Osteoblast (primary cell): ENCODE measurements at places on chromosomes 13 and 19. TPM values are rescaled to one million over a fixed set of nuclear protein-coding genes. Genes with fewer than 3 reads are reported as not detected.

- no peaks in the 10 kb centered on the region for H3K36me3 ChIP-seq
- no peak overlapping the region for H3K27ac ChIP-seq
- no peaks in the 10 kb centered on the region for H3K27me3 ChIP-seq
- no peak for DNase-seq
- no peak overlapping the region for H3K4me3 ChIP-seq
These were observed 218.7 kb downstream of the POSTN start for GRCh38 chr13:37379841-37380240.

DNA sequence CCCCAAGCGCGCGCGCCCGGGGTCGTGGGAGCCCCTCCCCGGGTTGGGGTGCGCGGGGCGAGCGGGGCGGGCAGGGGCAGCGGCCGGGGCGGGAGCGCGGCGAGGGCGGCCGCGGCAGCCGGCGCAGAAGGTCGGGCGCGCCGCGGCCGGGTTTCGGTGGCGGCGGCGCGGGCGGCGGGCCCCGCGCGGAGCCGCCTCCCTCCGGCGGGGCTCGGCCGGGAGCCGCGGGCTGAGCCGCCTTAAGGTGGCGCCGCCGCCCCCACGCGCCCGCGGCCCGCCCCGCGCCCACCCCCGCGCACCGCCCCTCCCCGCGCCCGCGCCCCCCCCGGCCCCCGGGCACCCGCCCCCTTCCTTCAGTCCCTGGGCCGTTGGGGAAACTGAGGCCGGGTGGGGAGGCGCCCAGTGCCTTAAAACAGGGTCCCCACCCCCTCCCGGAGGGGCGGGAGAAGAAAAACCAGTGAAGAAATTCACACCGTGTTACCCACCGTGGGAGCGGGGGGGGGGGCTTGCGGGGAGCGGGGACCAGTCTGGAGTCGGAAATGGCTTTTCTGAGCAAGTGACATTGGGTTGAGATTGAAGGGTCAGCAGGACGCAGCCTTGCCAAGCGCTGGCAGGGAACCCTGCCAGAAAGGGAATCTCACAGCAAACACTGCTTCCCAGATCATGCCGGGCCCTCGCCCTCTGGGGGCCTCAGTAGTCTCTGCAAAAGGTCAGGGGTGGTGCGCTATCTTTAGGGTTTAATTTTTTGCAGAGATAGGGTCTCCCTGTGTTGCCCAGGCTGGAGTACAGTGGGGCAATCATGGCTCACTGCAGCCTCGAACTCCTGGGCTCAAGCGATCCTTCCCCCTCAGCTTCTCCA lies at the start of gene TLE2:
TLE2 (minus strand) TSS at position 216 of the 859 bp plus-strand sequence. CDS start 376 bp downstream, outside the sequence.
- no peaks in the 10 kb centered on the region for H3K4me1 ChIP-seq
- H3K4me3 ChIP-seq: peak within 1 kb of the TSS; percentile 56
- no peak within 1 kb of the TSS for H3K27ac ChIP-seq
- peaks cover 45% of the 10 kb centered on the region for H3K27me3 ChIP-seq
- no peaks in the 10 kb centered on the region for H3K36me3 ChIP-seq

- no peaks in the 10 kb centered on the region for H3K27me3 ChIP-seq
- peak overlapping the region; percentile 88 for H3K4me3 ChIP-seq
- peak overlapping the region; percentile 80 for H3K27ac ChIP-seq
- peaks cover 7% of the 10 kb centered on the region for H3K36me3 ChIP-seq
- DNase-seq: peak; percentile 79
These were observed 4.3 kb downstream of the BBC3 start for GRCh38 chr19:47226426-47227351.

GRCh38 chr13:79684371-79684770 lies 203.4 kb downstream of the NDFIP2 start:
- no peak for DNase-seq
- no peak overlapping the region for H3K4me3 ChIP-seq
- H3K36me3 ChIP-seq: no peaks in the 10 kb centered on the region
- no peak overlapping the region for H3K27ac ChIP-seq
- no peaks in the 10 kb centered on the region for H3K27me3 ChIP-seq

The RASL11A gene
- 8.8 and 11.9 TPM in 2 replicates for total RNA-seq

- DNase-seq: no peak
- no peaks in the 10 kb centered on the region for H3K27me3 ChIP-seq
- peak overlapping the region; percentile 42 for H3K4me3 ChIP-seq
These were observed 864.3 kb downstream of the SLITRK6 start for GRCh38 chr13:84934911-84935310.

The CAPN12 gene
- not detected in 2 replicates for total RNA-seq

DNA sequence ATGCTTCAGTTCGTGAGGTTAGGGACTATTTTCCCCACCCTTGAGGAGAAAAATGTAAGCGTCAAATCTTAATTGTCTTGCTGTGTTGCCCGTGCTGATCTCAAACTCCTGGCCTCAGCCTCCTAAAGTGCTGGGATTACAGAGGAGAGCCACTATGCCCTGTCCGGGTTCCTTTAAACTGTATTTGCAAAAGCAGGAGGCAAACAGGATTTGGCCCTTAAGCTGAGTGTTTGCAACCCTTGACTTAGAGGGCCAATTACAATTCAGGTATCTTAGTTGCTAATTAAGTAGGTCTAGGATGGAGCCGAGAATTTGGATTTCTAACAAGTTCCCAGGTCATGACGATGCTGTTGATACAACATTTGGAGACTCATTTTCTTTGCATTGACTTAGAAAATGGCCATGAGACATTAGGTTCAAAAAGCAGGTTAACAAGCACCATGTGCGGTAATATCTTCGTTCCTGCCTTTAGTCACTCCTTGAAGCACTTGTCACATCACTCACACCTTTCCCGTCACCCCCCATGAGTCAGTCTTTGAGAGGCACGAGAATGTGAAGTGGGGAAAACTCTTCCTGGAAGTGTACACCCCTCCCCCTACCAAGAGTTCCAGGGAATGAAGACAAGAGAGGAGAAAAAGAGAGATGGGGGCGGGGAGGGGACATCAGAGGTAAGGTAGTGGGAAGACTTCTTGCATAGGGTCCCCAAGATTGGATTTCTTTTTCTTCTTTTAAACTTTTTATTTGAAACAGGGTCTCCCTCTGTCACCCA lies 2.6 kb downstream of the NAPSA start:
- DNase-seq: no peak
- no peaks in the 10 kb centered on the region for H3K4me1 ChIP-seq
- no peak overlapping the region for H3K27ac ChIP-seq
- H3K4me3 ChIP-seq: no peak overlapping the region
- H3K27me3 ChIP-seq: no peaks in the 10 kb centered on the region

DNA sequence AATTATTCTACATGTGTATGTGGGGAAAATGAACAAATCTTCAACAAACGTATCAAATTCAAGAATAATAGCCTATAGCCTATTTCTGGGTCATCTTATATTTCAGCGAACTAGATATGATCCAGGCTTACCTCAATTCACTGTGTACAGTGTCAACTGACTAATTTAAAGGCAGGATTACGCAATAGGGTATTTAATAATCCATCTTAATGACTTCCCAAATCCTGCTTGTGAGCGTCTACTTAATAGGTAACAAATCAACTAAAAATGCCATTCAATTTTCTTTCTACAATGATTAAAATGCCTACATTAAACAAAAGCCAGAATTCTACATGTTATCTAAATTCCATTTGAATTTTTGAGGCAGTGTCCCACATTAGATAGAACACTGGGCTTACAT lies 67.0 kb downstream of the USP12 start:
- no peaks in the 10 kb centered on the region for H3K27me3 ChIP-seq
- H3K36me3 ChIP-seq: peaks cover 8% of the 10 kb centered on the region
- no peak overlapping the region for H3K4me3 ChIP-seq
- H3K4me1 ChIP-seq: no peaks in the 10 kb centered on the region
- no peak overlapping the region for H3K27ac ChIP-seq
